Activated T-helper 2 cell treated with anti-CD3 and anti-CD28 coated beads, Interferon-gamma antibody, Interleukin-2, Interleukin-4, amounts not matched to agents 10 μg/mL and 5 μg/mL and 100 μg/mL, durations not matched to agents 14 hours and 24 hours and 36 hours (primary cell): ENCODE measurements at places on chromosomes 5 and 9.

- H3K4me1 ChIP-seq = peaks cover 32% of the 10 kb centered on the region
- peaks cover 17% of the 10 kb centered on the region for H3K36me3 ChIP-seq
- DNase-seq = no peak
- peak overlapping the region; percentile 85 for H3K27ac ChIP-seq
- no peaks in the 10 kb centered on the region for H3K27me3 ChIP-seq
These were observed 944 bp downstream of the ATOX1 start for GRCh38 chr5:151757233-151758140.

GRCh38 chr5:163649514-163649913 lies 144.1 kb downstream of the MAT2B start:
- H3K36me3 ChIP-seq = no peaks in the 10 kb centered on the region
- H3K4me1 ChIP-seq = no peaks in the 10 kb centered on the region
- H3K27me3 ChIP-seq = no peaks in the 10 kb centered on the region
- H3K27ac ChIP-seq = no peak overlapping the region

DNA sequence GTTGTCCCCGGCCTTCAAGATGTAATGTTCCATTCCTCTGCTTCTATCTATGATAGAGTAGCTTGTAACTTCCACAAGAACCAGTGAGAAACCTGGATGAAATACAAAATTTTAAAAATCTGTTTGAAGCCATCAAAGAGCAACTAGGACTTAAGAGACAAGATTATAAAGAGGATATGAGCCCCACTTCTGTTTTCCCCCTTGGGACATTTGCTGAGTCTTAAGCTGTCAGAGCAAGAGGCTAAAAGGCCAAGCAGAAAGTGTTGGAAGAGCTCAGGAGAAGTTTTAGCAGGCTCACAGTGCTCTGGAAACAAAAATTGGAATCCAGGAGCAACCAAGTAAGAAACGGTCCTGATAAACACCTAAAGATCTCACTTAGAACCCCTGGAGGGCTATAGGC lies 76.1 kb downstream of the ADRB2 start:
- no peak overlapping the region for H3K4me3 ChIP-seq
- H3K36me3 ChIP-seq = no peaks in the 10 kb centered on the region
- no peak for DNase-seq
- H3K4me1 ChIP-seq = no peaks in the 10 kb centered on the region
- peaks cover 4% of the 10 kb centered on the region for H3K27me3 ChIP-seq

GRCh38 chr5:180034564-180034963 lies 37.0 kb downstream of the RNF130 start:
- H3K27ac ChIP-seq = no peak overlapping the region
- no peaks in the 10 kb centered on the region for H3K4me1 ChIP-seq
- H3K4me3 ChIP-seq = no peak overlapping the region
- no peaks in the 10 kb centered on the region for H3K27me3 ChIP-seq
- peaks cover 12% of the 10 kb centered on the region for H3K36me3 ChIP-seq

DNA sequence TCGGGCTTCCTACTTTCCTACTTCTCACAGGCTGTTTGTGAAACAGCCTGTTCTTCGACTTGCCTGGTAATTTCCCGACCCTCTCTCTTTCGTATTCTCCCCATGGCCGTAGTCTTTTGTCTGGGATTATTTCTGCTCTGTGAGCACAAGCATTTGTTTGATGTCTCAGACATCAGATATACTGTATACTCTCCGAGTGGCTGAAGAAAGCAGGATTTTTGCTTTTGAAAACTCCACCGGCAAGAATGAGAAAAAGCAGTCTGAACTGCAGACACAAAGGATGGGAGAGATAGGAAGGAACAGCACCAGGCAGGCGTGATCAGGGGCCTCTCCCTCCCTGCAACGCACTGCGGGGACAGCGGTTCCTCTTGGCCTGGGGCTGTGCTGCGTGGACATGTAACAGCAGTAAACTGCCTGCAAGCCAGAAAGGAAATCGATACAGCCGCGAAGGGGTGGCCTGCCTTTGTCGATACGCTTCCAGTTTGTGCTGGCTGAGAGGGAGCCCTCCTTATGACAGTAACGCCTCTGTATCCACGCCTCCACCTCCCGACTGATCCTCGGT lies 313.9 kb upstream of the TLE4 start:
- H3K36me3 ChIP-seq = no peaks in the 10 kb centered on the region
- no peak for DNase-seq
- H3K4me1 ChIP-seq = no peaks in the 10 kb centered on the region
- no peak overlapping the region for H3K27ac ChIP-seq
- H3K4me3 ChIP-seq = no peak overlapping the region

DNA sequence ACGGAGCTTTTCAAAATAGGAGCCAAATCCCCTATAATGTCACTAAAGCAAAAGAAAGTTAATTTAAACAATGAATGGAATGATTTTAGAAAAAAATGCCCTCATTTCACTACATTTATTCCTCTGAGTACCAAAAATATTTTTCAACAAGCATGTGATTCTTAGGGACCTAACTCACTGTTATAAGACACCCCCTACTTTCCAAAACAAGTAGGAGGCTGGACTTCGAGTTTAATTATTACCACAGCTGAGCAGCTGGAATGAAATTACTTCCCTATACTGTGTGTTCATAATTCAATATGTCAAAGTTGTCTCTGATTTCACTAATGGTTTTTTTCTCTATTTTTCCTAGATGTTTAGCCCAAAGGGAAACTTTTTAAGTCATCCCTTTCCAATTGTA lies 61.6 kb downstream of the SAXO1 start:
- no peak for DNase-seq
- no peaks in the 10 kb centered on the region for H3K36me3 ChIP-seq
- no peaks in the 10 kb centered on the region for H3K4me1 ChIP-seq
- no peak overlapping the region for H3K4me3 ChIP-seq
- peaks cover 12% of the 10 kb centered on the region for H3K27me3 ChIP-seq
- no peak overlapping the region for H3K27ac ChIP-seq

GRCh38 chr9:102135768-102136167 lies 397.3 kb upstream of the GRIN3A start:
- no peak overlapping the region for H3K4me3 ChIP-seq
- H3K27ac ChIP-seq = no peak overlapping the region
- H3K4me1 ChIP-seq = no peaks in the 10 kb centered on the region
- H3K36me3 ChIP-seq = no peaks in the 10 kb centered on the region
- H3K27me3 ChIP-seq = no peaks in the 10 kb centered on the region

DNA sequence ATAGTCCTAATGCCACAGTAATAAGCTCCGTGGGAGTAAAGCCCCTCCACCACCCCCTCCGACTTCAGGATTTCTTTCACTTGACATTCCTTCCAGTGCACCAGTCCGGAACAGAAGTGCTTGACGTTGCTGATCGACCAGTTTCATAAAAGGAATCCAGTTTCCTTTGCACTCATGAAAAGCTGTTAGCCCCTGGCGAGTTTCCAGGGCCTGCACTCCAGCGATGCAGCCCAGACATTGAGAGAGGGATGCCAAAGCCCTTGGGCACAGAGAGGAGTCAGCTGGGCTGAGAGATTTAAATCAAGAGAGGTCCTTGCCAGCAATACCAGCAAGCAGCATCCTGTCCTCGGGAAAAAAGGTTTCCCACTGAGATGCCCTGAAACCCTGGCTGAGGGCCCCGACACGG lies 170.1 kb downstream of the GABBR2 start:
- H3K27ac ChIP-seq = no peak overlapping the region
- H3K4me1 ChIP-seq = peaks cover 3% of the 10 kb centered on the region
- H3K36me3 ChIP-seq = no peaks in the 10 kb centered on the region

- peaks cover 2% of the 10 kb centered on the region for H3K4me1 ChIP-seq
- peaks cover 16% of the 10 kb centered on the region for H3K27me3 ChIP-seq
- H3K4me3 ChIP-seq = no peak overlapping the region
- no peak overlapping the region for H3K27ac ChIP-seq
These were observed 178.4 kb upstream of the MVB12B start for GRCh38 chr9:126147936-126148870.

- H3K4me3 ChIP-seq = no peak overlapping the region
- peaks cover 15% of the 10 kb centered on the region for H3K4me1 ChIP-seq
- H3K27ac ChIP-seq = peak overlapping the region; percentile 8
- DNase-seq = no peak
- H3K36me3 ChIP-seq = peaks cover 47% of the 10 kb centered on the region
- H3K27me3 ChIP-seq = no peaks in the 10 kb centered on the region
These were observed 16.5 kb upstream of the EXOC3 start for GRCh38 chr5:426392-426976.

GRCh38 chr9:121992571-121993212 lies 100.4 kb downstream of the TTLL11 start:
- peak; percentile 29 for DNase-seq
- H3K4me1 ChIP-seq = no peaks in the 10 kb centered on the region
- no peaks in the 10 kb centered on the region for H3K36me3 ChIP-seq
- H3K27ac ChIP-seq = no peak overlapping the region

DNA sequence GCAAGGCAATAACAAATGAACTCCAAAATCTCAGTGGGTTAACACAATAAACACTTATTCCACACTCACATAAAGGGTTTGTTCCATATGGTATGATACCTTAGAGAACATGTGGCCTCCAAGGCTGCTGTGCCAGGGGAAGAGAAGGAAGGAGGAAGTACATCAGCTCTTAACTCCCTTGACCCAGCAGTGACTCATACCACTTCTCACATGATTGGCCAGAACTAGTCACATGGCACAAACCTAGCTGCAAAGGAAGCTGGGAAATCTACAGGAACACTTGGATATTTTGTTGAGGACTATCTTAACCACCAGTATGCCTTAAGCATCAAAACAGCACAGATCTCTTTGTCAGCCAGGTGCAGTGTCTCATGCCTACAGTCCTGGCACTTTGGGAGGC lies 99.3 kb downstream of the SLIT3 start:
- H3K27me3 ChIP-seq = no peaks in the 10 kb centered on the region
- H3K36me3 ChIP-seq = no peaks in the 10 kb centered on the region
- DNase-seq = no peak
- no peaks in the 10 kb centered on the region for H3K4me1 ChIP-seq
- no peak overlapping the region for H3K27ac ChIP-seq
- no peak overlapping the region for H3K4me3 ChIP-seq

DNA sequence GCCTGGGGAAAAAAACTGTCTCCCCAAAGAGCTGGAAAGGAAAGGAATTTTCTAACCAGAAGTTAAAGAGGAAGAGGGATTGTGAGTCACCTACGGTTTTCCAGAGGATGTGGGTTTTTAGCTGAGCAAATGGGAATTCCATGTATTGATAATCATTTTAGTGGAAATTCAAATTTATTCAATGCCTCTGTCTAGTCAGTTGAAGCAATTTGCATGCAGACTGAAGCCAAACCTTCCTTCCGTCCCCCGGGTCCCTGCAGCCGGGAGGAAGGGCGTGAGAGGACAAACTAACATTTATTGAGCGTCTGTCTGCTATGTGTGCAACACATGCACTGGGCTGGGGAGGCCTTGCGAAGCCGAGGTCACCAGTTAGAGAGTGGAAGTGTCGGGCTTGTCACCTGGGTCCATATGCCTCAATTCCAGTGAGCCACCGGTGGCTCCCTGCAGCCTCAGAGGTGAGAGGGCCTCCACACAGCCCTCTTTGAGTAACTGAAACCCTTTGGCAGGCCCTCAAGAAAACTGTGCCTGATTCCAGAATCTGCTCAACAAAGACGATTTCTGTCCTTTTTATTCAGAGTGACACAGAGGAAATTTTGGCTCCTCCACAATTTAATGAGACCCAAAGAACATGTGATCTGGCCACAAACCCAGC lies 70.3 kb downstream of the COL27A1 start:
- no peaks in the 10 kb centered on the region for H3K27me3 ChIP-seq
- H3K27ac ChIP-seq = no peak overlapping the region
- no peak for DNase-seq
- no peaks in the 10 kb centered on the region for H3K4me1 ChIP-seq
- no peak overlapping the region for H3K4me3 ChIP-seq
- H3K36me3 ChIP-seq = no peaks in the 10 kb centered on the region

DNA sequence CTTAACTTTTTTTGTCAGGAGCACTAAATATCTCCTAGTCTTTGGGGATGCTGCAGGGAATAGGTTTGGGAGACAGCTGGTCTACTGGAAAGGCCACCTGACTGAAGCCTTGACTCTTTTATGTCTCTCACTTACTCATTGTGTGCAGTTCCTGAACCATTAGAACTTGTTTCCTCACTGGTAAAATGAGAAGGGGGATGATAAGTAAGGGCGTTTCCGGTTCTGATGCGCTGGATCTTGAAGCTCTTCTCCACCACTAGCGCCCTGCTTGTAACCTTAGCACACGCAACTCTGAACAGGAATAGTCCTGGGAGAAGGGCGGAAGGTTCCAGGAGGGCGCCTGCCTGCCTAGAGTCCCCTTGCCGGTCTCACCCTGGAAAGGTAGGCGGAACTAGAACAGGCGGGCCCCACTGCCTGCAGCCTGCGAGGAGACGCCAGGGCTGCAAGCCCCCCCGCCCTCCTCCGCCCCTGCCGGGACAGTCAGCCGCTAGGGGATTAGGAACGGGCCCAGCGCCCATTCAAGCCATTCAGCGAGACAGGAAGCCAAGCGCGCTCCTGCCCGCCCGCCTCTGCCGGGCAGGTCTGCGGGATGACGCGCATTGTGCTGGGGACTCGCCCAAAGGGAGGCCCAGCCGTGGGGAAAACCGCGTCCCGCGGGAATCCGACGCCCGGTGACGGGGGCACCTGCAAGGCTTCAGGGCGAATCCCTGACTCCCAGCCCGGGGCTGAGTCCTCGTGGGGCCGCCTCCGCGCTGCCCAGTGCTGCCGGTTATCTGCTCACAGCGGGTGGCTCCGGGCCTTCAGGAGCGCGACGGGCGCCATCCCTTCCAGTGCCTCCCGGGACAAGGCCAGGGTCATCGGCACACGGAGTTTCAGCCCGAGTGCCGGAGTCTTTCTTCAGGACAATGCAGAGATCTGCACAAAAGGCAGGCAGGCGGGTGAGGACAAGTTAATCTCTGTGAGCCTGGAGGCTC lies 44.0 kb upstream of the XPA start:
- no peak overlapping the region for H3K27ac ChIP-seq
- peak overlapping the region; percentile 33 for H3K4me3 ChIP-seq
- peak; percentile 16 for DNase-seq
- H3K36me3 ChIP-seq = no peaks in the 10 kb centered on the region
- peaks cover 6% of the 10 kb centered on the region for H3K4me1 ChIP-seq
- peaks cover 60% of the 10 kb centered on the region for H3K27me3 ChIP-seq

- no peak overlapping the region for H3K27ac ChIP-seq
- peaks cover 10% of the 10 kb centered on the region for H3K36me3 ChIP-seq
- no peaks in the 10 kb centered on the region for H3K27me3 ChIP-seq
These were observed 12.7 kb downstream of the LPCAT1 start for GRCh38 chr5:1511048-1511447.

GRCh38 chr9:112489039-112489546 lies 2.5 kb downstream of the KIAA1958 start:
- no peak overlapping the region for H3K4me3 ChIP-seq
- H3K36me3 ChIP-seq = peaks cover 34% of the 10 kb centered on the region
- peaks cover 33% of the 10 kb centered on the region for H3K4me1 ChIP-seq
- H3K27ac ChIP-seq = no peak overlapping the region

- H3K4me1 ChIP-seq = peaks cover 5% of the 10 kb centered on the region
- DNase-seq = no peak
- no peak overlapping the region for H3K4me3 ChIP-seq
- H3K36me3 ChIP-seq = no peaks in the 10 kb centered on the region
- H3K27me3 ChIP-seq = peaks cover 15% of the 10 kb centered on the region
- H3K27ac ChIP-seq = no peak overlapping the region
These were observed 106.2 kb downstream of the CEMIP2 start for GRCh38 chr9:71662082-71662481.

DNA sequence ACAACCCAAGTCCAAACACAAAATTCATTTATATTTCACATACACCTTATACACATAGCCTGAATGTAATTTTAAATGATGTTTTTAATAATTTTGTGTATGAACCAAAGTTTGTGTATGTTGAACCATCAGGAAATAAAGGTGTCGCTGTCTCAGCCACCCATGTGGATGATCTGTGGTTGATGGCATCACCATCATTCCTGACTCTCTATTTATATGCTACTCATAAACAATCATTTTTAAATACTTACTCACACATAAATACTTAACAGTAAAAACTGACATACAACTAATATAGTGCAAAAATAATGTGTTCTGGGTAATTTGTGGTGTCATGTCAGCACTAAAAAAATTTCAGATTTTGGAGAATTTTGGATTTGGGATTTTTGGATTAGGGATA lies 38.4 kb downstream of the SMC5 start:
- H3K4me3 ChIP-seq = no peak overlapping the region
- H3K4me1 ChIP-seq = peaks cover 12% of the 10 kb centered on the region
- DNase-seq = no peak
- H3K27me3 ChIP-seq = no peaks in the 10 kb centered on the region
- H3K36me3 ChIP-seq = peaks cover 75% of the 10 kb centered on the region
